ENCODE measurements at places on chromosomes 13 and 19. TPM values are rescaled to one million over a fixed set of nuclear protein-coding genes. Genes with fewer than 3 reads are reported as not detected.

Gene NBEA
- total RNA-seq: 8.2 TPM

Gene ZNF829
- total RNA-seq: 0.20 TPM

Gene LILRA1
- 0.27 TPM for total RNA-seq

Gene PRRG2
- 17.9 TPM for total RNA-seq

Gene IGFLR1
- 6.4 TPM for total RNA-seq

Gene KCNRG
- total RNA-seq: not detected

Gene STOML3
- not detected for total RNA-seq

Gene ZNF491
- total RNA-seq: 0.75 TPM

Gene DPF1
- not detected for total RNA-seq

Gene CNFN
- not detected for total RNA-seq

Gene ADGRE3
- total RNA-seq: not detected

Gene NLRP13
- not detected for total RNA-seq

All from transverse colon (tissue), 4 donors.